Naive thymus-derived CD8-positive, alpha-beta T cell (primary cell): ENCODE measurements at places on chromosomes 4 and X. TPM values are rescaled to one million over a fixed set of nuclear protein-coding genes. Genes with fewer than 3 reads are reported as not detected.

- H3K27me3 ChIP-seq: no peaks in the 10 kb centered on the region
- H3K4me1 ChIP-seq: no peaks in the 10 kb centered on the region
- H3K4me3 ChIP-seq: no peak overlapping the region
- DNase-seq: no peak
- no peaks in the 10 kb centered on the region for H3K36me3 ChIP-seq
These were observed 90.2 kb downstream of the CXCL13 start for GRCh38 chr4:77695774-77696173.

- H3K27me3 ChIP-seq: no peaks in the 10 kb centered on the region
- H3K4me3 ChIP-seq: no peak overlapping the region
- no peak overlapping the region for H3K27ac ChIP-seq
- H3K4me1 ChIP-seq: peaks cover 35% of the 10 kb centered on the region
These were observed 68.9 kb downstream of the RAB28 start for GRCh38 chr4:13415068-13415785.

- H3K4me3 ChIP-seq: no peak overlapping the region
- H3K27ac ChIP-seq: no peak overlapping the region
- no peak for DNase-seq
- H3K4me1 ChIP-seq: peaks cover 16% of the 10 kb centered on the region
- no peaks in the 10 kb centered on the region for H3K36me3 ChIP-seq
These were observed 165.7 kb downstream of the RAPGEF2 start for GRCh38 chr4:159268607-159269006.

DNA sequence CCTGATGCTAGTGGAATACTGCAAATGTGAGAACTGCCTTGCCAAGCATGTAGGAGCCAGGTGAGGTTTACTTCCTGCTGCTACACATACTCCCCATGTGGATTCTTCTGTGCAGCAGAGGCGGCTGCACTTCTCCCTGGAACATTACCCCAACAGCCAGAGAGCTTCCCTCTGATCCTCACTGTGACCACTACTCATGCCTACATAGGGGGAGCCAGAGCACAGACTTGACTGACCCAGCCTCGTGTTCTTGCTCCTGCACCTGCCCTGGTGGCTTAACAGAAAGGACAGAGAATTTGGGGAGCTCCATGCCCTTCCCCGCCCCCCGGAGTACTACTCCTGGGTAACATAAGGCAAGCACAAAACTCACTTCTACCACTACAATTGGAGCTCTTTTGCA, 38.4 kb downstream of the UGT2A2 start:
- peaks cover 2% of the 10 kb centered on the region for H3K27me3 ChIP-seq
- no peaks in the 10 kb centered on the region for H3K36me3 ChIP-seq
- DNase-seq: no peak

ZGRF1 gene
- 1.1 TPM for polyA plus RNA-seq

DNA sequence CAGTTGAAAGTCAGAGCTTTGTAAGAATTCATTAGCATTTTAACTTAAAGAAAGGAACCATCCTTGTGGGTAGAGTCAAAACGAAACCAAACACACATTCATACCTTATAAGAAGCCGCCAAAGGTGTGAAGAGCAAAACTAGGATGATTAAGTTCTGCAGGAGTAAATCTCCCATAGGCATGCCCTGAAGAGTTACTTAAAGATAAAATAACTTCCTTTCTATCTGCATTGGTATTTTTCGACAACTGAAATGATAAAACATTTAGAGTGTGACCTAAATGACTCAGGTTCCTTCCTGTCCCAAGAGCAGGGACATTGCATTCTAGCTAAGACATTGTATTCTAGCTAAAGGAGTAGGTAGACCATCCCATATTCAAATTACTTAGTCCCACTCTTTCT, 75.3 kb downstream of the BCOR start:
- H3K36me3 ChIP-seq: no peaks in the 10 kb centered on the region
- no peaks in the 10 kb centered on the region for H3K27me3 ChIP-seq
- H3K4me3 ChIP-seq: no peak overlapping the region
- H3K4me1 ChIP-seq: peaks cover 1% of the 10 kb centered on the region
- peak overlapping the region; percentile 41 for H3K27ac ChIP-seq

DNA sequence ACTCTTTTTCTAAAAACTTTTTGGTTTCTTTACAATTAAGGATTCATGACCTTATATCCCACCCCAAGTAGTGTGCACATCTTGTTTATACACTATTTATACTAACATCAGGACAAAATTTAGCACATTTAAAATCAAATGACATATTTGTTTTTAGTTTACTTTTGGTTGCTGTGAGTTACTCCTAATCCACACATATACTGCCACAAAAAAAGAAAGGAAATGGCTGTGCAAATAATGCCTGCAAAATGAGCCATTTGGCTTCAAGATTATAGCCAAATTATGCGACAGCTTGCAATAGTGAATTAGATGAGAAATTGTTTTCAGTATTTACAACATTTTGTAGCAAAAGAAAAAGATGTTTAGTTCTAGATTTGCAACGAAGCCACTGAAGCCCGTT, 10.4 kb upstream of the ARHGEF38 start:
- no peaks in the 10 kb centered on the region for H3K36me3 ChIP-seq
- no peak for DNase-seq

- H3K4me3 ChIP-seq: no peak overlapping the region
- H3K4me1 ChIP-seq: no peaks in the 10 kb centered on the region
- no peak overlapping the region for H3K27ac ChIP-seq
- H3K27me3 ChIP-seq: peaks cover under 1% of the 10 kb centered on the region
These were observed 32.8 kb upstream of the DCLK2 start for GRCh38 chr4:150045410-150045809.

DNA sequence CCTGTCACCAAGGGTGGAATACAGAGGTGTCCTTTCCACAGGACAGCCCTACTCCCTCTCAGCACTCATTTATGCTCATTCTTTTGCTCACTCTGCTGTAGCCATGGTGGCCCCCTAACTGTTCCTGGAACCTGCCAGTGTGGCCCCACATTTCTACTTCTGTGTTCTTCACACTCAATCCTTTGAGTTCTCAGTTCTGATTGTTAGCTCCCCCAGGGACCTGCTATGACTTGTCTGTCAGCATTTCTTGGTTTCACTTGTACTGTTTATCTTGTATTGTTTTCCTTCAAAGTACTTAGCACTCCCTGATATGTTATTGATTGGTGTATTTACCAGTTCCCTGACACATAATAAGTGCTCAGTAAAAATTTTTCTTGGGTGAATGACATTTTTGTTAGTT, 14.9 kb downstream of the VBP1 start:
- no peaks in the 10 kb centered on the region for H3K27me3 ChIP-seq
- H3K4me3 ChIP-seq: no peak overlapping the region
- H3K36me3 ChIP-seq: peaks cover 75% of the 10 kb centered on the region

DNA sequence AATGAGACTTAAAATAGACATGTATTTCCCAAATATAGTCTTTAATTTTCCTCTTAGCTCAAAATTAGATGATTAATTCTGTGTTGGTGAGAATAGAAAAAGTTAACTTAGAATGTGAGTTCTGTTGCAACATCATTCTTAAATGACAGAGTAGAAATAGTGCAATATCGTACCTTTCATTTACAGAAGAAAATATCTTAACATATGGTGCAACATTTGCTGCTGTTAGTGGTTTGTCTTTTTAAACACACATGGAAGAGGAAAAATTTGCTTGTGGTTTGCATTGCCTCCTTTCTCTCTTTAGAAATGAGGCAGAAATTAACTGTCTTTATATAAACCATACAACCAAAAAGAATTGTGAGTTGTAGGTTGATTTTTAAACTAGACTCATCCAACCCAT, 39.3 kb upstream of the FHDC1 start:
- H3K27me3 ChIP-seq: no peaks in the 10 kb centered on the region
- H3K36me3 ChIP-seq: peaks cover 33% of the 10 kb centered on the region
- no peak overlapping the region for H3K4me3 ChIP-seq
- H3K27ac ChIP-seq: no peak overlapping the region
- H3K4me1 ChIP-seq: peaks cover 5% of the 10 kb centered on the region
- no peak for DNase-seq

PDCL2 gene
- polyA plus RNA-seq: not detected

GRCh38 chrX:103453655-103454054, 65.6 kb downstream of the RAB40A start:
- no peak for DNase-seq
- no peak overlapping the region for H3K4me3 ChIP-seq
- no peaks in the 10 kb centered on the region for H3K36me3 ChIP-seq
- no peaks in the 10 kb centered on the region for H3K4me1 ChIP-seq

- H3K27ac ChIP-seq: no peak overlapping the region
- no peak for DNase-seq
- H3K36me3 ChIP-seq: no peaks in the 10 kb centered on the region
- H3K4me1 ChIP-seq: no peaks in the 10 kb centered on the region
- H3K4me3 ChIP-seq: no peak overlapping the region
- H3K27me3 ChIP-seq: no peaks in the 10 kb centered on the region
These were observed 82.3 kb downstream of the ARHGAP24 start for GRCh38 chr4:85557016-85557901.

AKAP4 gene
- polyA plus RNA-seq: not detected
